D341Med (cell line): ENCODE measurements at places on chromosomes 5 and 9.

GRCh38 chr9:71797266-71797665 lies 29.0 kb upstream of the CEMIP2 start:
- DNase-seq: no peak

- DNase-seq: no peak
Measured at GRCh38 chr5:92945605-92946097, 635.4 kb downstream of the NR2F1-AS1 start.

DNA sequence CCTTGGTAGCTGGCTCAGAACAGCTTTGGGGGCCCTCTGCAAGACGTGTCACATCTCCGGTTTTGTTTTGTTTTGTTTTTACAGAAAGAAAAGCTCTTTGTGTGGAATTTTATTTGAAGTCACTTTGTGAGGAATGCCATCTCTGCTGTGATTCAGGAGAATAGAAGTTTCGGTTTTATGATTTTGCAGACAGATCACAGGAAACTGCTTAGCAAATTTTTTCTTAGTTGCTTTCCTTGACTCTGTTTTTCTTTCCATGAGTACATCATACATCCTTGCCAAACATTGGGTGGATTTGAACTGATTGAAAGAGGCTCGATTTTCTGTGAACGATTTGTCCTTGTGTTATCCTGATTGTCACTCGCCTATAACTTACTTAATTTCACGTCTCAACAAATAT lies 5.1 kb downstream of the SEMA5A start:
- DNase-seq: no peak

DNA sequence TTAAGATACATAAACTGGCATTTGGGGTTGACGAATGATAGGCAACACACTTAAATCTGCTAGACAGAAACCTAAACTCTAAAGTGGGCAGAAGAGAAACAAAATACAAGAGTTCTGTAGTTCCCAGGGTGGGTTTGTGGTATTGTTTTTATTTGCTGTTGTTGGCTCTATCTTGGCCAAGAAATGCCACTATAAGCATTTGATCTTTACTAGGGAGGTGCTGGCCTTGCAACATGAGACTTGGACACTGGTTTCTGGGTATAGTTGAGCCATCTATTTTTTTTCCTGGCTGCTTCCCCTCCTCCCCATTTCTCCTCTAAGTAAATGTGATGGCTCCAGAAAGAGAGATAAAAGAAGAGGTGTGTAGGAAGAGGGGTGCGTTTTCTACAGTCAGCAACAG lies 251.2 kb downstream of the SLIT3 start:
- no peak for DNase-seq

- DNase-seq: peak; percentile 61
Measured at GRCh38 chr9:108900176-108900575, 33.7 kb downstream of the ELP1 start.

- peak; percentile 91 for DNase-seq
Measured at GRCh38 chr9:135343837-135344522, 135.6 kb upstream of the PPP1R26 start.

DNA sequence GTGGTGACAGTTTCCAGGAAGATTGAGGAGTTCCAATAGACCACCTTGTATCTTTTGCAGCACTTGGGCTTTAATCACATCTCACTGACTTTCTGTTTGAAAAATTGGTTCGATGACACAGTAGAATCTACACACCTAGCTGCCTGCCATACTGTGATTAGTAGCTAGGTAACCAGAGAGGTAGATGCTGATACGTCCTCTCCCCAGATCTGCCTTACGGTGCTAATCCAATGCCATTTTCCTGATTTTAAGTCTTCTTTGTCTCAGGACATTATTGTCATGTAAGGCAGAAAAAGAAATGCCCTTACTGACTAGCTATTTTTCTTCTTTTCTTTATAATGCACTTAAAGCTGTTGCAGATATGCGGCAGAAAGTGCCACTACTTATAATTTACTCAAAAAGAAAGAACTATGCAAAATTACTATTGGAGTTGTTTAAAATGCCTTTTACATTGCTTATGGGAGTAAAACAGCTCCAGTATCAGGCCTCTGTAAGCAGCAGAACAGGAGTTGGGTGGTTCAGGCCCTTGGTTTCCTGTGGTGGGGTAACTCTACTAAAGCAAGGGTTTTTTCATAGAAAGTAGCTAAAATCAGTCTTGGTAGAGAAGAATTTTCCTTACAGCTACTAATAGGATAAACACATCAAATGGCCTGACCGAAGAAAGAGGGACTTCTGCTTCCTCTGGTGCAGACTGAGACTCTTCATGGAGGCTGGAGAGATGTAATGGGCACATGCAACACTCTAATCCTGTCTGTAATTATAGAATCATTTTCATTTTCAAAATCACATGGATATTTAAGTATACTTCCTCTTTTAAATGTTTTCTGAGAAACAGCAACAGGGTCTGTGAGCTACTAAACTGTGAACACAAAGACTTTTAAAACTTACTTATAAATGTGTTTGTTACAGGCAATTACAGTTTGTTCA lies 177.2 kb downstream of the MAPKAP1 start:
- DNase-seq: no peak

DNA sequence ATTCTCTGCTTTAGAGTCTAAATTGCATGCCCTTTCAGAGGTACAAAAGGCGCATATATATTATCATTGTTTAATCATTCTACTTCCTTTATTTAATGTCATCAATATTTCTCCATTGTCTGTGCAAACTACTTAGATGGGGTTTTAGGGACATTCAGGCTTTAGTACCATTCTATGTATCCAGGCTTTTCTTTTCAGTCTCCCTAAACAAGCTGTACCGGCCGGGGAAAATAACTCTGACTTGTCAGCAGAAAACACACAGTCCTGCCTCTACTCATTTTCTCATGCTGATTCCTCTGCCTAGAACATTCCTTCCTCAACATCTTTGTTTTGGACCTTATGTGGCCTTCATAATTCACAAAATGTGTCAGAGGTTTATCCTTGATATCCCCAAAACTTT lies 392.1 kb upstream of the DAB2 start:
- no peak for DNase-seq

DNA sequence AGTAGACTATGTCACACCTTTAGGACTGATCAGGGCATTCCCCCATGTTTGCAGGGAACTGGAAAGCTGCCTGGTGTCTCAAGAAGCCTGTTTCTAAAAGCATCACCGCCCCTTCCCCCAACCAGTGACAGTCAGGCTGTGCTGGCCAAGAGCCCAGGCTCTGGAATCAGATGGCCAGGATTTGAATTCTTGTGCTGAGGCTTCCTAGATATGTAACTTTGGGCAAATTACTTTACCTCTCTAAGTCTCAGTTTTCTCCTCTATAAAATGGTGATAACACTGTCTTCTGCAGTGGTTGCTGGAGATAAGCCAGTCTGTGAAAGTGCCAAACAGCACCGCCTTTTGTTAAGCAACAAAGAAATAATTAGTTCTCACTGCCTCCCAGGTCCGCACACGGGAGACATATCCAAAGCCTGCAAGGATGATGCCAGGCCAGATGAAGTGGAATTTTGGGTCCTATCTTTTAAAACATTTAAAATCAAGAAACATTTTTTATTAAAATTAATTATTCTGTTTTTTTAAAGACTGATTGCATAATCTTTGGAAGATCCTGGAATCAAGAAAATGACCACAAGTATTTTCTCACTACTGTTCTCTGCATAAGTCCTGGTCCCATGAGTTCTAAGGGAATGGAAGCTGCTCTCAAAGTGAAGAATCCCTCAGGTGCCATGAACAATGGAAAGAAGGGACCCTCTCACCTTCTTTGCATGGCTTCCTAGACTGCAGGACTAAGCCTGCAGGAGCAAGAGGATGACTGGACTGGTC lies 13.9 kb downstream of the SLC31A2 start:
- DNase-seq: no peak

DNA sequence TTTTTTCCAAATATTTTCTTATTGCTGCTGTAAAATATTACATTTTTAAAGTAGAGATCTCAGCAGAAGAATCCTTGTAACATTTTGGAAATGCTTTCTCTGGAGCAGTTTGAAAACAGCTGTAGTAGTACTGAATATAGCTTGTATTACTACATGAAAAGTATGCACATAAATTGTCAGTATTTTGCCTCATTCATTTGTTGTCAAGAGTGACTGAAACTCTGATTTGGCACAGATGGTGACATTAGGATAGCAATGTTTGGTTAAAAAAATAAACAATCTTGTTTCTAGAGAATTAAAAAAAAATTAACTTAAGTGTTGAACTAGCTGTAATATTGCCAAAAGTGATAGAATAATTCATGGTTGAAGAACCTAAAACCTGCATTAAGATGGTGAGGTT lies 90.4 kb downstream of the NNT start:
- no peak for DNase-seq

DNA sequence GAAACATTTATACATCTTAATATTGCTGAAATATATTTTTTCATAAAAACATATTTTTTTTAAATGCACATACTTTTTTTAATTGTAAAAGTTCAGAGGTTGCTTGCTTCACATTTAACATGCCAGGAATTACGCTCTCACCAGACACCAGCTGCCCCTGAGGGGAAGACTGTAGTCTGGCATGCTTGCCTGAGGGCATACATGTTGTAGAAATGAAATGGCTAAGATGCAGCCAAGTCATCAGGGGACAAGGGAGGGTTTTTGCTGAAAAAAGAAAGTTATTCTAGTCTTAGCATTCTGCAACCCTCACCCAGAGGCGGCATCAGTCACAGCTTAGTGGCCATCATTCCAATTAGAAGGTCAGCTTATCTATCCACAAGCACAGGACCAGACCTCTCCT lies 426.7 kb upstream of the FTMT start:
- DNase-seq: no peak

- no peak for DNase-seq
Measured at GRCh38 chr5:52987711-52988331, 1.3 kb upstream of the ITGA2 start.

DNA sequence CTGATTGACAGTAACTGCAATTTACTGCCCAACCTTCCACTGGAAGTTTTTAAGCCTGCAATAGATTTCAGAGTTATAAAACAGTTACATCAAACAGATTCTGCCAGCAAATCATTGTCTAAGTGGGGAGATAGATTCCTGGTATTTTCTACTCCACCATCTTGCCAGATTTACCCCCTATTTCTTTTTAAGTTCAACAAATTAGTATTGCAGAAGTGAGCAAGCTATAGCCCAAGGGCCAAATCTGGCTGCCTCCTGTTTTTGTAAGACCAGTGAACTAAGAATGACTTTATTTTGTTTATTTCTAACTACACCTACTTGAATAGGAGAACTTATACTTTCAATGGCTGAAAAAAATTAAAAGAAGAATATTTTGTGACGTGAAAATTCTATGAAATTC lies 8.8 kb upstream of the TMEM171 start:
- DNase-seq: no peak

DNA sequence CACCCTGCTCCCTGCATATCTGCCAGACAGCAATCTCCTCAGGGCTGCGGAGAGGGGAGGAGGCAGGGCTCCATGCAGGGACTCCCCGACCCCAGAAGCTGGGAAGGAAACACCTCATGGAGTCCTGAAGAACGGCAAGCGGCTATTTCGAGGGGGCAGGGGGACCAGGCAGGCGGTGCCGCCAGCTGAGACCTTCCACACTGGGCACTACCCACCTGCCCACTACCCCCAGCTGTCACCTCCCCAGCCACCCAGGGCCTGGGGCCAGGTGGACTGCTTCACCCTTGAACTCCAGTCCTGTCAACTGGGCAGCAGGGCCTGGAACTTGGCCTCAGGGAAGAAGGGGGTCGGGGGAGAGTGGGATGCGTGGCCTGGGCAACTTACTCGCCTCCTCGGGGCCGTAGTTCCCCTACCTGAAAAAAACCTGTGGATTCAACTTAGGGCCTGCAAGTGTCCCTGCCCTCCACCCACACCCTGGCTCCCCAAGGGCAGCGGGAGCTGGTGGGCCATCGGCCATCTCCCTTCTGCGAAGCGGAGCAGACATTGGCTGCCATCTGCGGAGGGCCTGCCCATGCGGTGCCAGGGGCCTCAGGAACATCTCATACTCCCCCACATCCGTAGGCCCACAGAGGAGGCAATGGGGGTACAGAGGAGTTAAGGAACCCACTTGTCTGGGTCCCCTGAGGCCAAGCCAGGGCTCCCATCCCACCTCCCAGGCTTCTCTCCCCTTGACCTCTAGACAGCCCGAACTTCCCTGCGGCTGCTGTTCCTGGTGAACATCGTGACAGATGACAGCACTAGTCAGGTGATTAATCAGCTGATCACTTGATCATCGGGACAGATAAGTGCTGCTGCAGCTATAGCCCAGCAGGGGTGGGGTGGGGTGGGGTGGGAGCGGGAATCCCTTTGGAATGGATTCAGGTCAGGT lies 18.5 kb upstream of the RALGDS start:
- no peak for DNase-seq

- no peak for DNase-seq
Measured at GRCh38 chr5:145473042-145473642, 362.0 kb downstream of the PRELID2 start.

- DNase-seq: no peak
Measured at GRCh38 chr5:13252699-13253098, 691.8 kb downstream of the DNAH5 start.

DNA sequence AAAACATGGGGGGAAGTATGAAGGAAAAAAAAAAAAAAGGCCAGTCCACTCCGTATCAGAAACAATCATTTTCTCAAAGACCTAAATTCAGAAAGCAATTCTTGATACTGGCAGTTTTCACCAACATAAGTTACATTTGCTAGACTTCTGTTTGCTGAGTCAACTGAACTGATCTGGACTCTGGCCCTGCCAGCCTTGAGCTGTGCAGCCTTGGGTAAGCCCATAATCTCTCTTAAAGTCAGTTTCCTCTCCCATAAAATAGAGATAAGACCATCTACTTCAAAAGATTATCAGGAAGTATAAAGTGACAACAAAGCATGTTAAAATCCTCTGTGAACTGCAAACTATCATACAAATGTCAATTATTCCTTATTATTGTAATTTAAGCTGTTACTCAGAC lies 106.8 kb downstream of the MAPKAP1 start:
- no peak for DNase-seq

DNA sequence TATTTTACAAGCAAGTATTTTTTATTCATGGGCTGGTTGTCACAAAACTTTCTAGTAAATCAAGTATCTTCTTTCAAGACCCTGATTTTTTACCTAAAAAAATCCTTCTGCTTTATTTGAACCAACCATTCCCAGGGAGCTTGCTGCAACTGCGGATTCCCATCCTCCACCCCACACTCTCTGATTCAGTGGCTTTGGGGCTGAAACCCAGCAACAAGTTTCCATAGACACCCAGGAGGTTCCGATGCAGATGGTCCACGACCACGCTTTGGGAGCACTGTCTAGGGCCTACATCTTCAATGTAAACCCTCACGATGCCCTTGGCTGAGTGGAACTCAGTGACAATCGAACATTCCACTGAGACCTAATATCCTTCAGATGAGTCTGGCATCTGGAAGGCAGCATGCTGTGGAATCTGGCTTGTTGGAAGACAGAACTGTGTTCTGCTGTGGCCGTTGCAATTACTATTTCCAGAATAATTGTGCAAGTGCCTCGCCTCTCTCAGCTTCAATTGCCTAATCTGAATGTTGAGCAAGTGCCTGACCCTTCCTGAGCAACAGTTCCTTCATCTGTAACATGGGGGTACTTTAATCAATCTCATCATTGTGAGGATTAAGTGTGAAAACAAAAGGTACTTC lies 105.1 kb downstream of the INSYN2B start:
- DNase-seq: no peak

DNA sequence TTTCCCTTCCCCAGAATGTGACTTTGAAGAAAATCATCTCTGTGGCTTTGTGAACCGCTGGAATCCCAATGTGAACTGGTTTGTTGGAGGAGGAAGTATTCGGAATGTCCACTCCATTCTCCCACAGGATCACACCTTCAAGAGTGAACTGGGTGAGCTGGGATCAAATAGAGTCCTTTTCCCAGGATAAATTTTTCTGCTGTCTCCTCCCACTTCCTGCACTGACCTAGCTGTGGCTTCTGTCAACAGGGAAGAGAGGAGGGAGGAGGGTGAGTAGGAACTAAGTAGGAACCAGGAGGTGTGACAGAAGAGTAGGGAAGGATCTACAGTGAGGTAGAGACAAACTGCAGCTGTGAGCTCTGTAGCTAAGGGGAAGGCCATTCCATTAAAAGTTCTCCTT lies 69.3 kb downstream of the MAMDC2 start:
- no peak for DNase-seq
